ENCODE measurements at places on chromosomes 3 and 15.
A peak's percentile ranks its signal among the peaks of the same experiment; 100 is the strongest.

- no peak for DNase-seq
These were observed 96.3 kb downstream of the SOX2 start for GRCh38 chr3:181808053-181808452.

DNA sequence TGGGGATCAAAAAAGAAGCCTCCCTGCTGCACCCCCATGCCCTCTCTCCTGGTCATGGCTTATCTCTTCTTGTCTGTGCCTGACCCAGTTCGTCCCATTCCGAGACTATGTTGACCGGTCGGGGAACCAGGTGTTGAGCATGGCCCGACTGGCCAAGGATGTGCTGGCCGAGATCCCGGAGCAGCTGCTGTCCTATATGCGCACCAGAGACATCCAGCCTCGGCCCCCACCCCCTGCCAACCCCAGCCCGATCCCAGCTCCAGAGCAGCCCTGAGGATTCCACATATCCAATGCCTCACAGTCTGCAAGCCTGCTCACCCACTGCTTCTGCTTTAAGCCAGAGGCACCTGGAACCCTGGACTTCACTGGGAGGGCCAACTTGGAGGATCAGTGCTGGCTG lies 2.1 kb upstream of the BRPF1 start:
- DNase-seq = no peak

DNA sequence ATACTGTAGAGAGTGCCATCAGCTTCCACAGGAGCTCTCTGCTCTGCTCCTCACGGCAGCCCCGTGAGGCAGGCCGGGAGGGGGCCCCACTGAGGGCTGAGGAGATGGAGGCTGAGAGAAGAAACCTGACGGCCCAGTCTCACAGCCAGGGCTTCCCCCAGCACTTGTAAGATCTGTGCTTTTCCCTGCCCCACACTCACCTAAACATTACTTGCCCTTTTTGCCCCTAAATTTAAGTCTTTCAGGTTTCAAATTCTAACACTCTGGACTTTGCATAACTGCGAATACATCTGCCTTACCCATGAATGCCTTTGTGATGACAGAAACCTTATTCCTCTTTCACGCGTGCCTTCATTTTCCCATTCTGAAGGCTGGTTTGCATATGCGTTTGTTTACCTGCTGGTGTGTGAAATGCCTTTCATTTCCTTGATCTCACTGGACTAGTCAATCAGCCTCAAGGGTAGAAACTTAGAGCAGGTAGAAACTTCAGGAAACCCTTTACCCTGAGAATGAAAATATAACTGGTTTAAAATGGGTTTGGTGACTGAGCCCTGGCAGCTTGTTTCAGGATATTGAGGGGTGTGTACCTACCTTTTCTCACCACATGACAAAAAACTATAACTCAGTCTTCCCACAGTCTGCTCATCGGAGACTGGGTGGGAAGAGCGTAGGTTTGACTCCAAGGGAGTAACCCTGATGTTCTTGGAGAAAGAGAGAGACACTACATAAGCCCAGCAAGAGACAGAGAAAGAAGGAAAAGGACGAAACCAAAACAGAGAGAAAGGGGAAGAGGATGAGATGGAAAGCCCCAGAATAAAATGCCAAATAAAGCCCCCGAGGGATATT lies 20.1 kb downstream of the SLC12A8 start:
- DNase-seq = no peak

- no peak for DNase-seq
These were observed 237.7 kb downstream of the AGBL1 start for GRCh38 chr15:86317384-86317740.

DNA sequence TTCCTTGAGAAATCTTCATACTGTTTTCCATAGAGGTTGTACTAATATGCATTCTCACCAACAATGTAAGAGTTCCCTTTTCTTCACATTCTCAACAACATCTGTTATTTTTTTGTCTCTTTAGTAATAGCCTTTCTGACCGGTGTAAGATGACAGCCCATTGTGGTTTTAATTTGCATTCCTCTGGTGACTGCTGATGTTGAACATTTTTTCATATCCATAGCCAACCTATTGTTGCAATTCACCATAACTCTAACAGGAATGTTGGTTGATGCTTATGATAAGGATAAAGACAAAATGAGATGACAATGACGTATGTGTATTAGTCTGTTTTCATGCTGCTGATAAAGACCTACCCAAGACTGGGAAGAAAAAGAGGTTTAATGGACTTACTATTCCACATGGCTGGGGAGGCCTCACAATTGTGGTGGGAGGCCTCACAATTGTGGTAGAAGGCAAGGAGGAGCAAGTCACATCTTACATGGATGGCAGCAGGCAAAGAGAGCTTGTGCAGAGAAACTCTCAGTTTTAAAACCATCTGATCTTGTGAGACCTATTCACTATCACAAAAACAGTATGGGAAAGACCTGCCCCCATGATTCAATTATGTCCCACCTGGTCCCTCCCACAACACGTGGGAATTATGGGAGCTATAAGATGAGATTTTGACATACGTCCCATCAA lies 37.6 kb upstream of the RHCG start:
- DNase-seq = no peak

- DNase-seq = no peak
These were observed 253.9 kb downstream of the RORA start for GRCh38 chr15:60975218-60975617.

DNA sequence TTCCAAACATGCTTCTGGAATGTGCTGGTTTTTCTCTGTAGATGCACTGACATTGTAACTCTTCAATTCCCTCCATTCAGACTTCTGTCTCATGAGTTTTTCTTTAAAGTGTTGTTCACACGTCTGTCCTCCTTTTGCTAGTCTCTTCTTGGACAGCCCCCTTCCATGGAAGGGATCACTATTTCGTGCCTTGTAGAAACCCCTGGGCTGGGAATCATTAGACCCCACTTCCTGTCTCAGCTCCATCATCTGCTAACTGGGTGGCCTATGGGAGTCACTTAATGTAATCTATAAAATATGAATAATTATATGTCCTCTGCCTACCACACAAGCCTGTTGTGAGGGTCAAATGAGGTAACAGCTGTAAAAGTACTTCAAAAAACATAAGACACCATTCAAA lies 110.6 kb downstream of the THSD4 start:
- no peak for DNase-seq

DNA sequence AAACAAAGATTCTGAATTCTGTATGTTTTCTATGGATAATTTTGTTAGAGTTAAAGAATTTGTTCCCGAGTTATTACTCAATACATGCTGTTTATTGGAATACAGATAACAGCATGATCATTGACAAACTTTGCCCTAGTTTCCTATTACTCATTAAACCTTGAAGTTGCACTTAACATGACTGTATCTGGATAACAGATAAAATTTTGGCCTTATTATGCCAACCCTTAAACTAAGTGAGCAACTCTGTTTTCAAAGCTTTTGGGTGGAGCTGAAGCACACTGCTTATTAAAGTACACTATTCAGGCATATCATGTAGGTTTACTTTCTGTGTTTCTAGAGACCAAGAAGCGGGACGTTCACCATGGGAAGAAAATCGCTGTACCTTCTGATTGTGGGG lies at the start of gene AADAC:
Gene AADAC (plus strand): TSS at position 318 of the 400 bp plus-strand sequence. CDS start 47 bp downstream, at position 365.
- no peak for DNase-seq

- no peak for DNase-seq
These were observed 2.1 kb downstream of the ACOX2 start for GRCh38 chr3:58534592-58535494.

DNA sequence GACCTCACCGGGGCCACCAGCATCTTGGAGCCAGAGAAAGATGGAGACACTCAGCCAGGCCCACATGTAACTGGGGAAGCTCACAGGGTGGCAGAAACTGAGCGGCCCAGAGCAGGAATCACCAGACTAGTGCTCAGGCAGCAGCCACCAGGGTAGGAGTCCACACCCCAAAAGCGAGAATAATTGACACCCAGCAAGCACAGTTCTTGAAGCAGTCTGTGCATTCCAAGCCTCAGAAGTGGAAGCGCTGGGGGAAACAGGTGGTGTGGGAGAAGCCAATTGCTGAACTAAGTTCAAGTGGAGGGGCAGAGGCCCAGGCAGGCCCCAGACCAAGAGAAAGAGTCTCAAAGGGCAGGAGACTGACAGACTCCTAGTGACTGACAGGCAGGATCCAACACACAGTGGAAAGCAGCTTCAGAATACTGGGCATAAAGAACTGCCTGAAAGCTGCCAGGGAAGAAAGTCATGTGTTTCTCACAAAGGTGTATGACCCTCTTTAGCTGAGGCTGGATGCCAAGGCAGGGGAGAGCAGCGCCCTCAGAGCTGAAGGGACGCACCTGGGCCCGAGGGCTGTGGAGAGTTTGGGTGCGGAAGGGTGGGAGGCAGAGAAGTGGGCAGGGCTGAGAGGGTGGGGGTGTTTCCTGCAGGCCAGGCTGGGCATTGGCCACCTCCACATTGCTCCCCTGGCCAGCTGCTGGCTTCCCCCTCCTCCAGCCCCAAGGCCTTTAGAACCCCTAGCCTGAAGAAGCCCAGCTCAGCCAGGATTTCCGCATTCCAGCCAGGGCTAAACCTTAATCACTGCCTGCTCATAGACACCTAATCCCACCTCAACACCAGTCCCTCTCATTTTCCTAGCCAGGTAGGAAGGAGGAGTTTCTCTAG lies 7.7 kb downstream of the NT5DC2 start:
- DNase-seq = peak; percentile 1

DNA sequence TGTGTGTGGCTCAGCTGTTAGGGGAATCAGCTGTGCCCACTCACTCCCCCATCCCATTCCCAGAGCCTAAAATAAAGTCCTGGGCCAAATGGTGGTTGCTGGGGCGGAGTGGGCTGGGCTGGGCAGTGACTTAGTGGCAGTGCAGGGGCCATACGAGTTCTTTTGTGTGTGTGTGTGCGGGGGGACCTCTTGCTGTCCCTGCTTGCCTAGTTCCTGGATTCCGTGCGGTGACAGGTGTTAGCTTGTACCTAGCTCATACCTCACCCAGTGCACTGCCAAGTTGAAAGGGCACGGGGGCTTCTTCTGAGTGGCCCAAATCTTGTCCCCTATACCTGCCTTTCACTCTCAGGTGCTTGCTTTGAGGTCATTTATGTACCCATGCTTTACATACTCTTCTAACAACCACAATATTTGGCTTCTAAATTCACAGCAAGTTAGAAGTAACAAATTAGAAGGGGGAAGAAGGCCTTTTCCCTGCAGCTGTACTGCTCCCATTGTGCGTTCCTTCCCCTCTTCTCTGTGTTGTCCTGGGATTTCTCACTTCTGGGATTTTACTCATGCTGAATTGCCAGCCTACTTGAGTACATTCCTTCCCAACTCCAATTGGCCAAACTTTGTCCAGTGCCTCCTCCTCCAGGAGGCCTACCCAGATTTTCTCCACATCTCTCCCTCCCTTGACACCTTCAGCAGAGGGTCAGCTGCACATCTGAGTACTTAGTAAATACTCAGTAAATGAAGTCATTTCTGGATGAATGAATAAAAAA lies 66.3 kb upstream of the POLG start:
- no peak for DNase-seq

DNA sequence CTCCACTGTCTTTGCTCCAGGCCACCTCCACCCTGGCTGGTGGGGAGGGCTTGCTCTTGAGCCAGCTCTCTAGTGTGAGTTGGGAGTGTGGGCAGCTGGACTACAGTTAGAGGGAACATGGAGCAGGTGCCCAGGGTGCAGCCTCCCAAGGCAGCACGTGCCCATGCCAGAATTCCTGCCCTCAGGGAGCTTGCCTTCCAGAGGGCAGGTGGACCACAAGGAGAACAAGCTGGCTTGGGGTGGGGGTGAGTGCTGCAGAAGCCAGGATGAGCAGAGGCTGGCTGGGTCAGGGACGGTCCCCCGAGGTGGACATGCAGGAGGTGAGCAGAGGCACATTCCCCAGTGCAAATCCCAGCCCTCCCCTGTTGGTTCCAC lies 89.5 kb downstream of the VGLL4 start:
- no peak for DNase-seq
